ENCODE measurements at places on chromosomes 11 and 22.

DNA sequence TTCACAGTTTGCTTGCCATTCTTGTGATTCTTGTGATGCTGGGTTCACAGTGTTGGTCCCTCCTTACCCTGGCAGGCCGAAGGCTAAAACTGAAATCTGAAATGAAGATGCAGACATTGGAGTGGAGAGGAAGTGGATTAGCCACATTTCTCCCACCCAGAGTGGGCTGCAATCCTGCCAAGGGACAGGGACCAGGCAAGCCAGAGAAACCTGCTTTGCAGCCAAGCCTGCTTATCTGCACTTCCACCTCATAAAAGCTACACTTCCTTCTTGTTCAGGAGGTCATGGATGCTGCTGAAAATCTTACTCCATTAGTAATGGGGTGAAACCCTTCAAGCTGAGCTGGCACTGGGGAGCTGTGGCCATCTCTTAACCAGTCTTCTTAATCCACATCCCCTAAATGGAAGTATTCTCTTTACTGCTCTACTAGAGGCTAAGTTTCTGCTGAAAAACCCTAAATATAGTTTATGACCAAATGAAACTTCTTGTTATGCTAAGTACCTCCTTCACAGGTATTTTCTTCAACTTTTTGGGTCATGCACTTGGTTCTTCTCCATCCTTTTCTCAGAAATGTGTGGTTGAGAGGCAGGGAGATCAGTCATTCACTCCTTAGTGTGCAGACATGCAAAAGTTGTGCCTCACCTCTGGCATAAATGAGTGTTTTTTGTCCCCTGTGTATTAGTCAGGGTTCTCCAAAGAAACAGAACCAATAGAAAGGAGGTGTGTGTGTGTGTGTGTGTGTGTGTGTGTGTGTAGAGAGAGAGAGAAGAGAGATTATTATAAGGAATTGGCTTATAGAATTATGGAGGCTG, 133.9 kb upstream of the BMAL1 start:
- DNase-seq = no peak

DNA sequence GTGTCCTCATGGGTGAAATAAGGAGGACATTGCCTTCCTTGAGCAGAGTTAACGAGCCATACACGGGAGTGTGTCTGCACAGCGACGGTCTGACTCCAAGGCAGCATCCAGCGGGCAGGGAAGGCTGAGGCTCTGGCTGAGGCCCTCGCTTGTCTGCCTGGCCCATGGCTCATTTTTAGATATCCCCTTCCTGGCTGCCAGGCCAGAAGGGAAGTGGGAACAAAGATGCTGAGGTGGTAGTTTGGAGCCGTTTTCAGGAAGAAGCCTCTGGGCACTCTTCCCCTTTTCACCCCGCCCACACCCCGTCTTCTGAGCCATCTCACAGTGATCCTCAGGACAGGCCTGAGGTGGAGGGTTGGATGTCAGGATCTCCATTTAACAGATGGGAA, 3.0 kb upstream of the SLCO2B1 start:
- no peak for DNase-seq

- no peak for DNase-seq
These were observed 44.3 kb downstream of the RASSF10 start for GRCh38 chr11:13053255-13053917.

GRCh38 chr11:105448703-105449079, 161.2 kb upstream of the GRIA4 start:
- no peak for DNase-seq

Measured in T-cell (primary cell).